ENCODE measurements at places on chromosomes 7 and 10. TPM values are rescaled to one million over a fixed set of nuclear protein-coding genes. Genes with fewer than 3 reads are reported as not detected.

CYP26C1 gene
- total RNA-seq, result 0.10 TPM

PDK4 gene
- total RNA-seq, result 27.8 TPM

NOLC1 gene
- total RNA-seq, result 92.1 TPM

IL6 gene
- total RNA-seq, result 5.0 TPM

PRSS1 gene
- not detected for total RNA-seq

KEL gene
- 1.3 TPM for total RNA-seq

DNA sequence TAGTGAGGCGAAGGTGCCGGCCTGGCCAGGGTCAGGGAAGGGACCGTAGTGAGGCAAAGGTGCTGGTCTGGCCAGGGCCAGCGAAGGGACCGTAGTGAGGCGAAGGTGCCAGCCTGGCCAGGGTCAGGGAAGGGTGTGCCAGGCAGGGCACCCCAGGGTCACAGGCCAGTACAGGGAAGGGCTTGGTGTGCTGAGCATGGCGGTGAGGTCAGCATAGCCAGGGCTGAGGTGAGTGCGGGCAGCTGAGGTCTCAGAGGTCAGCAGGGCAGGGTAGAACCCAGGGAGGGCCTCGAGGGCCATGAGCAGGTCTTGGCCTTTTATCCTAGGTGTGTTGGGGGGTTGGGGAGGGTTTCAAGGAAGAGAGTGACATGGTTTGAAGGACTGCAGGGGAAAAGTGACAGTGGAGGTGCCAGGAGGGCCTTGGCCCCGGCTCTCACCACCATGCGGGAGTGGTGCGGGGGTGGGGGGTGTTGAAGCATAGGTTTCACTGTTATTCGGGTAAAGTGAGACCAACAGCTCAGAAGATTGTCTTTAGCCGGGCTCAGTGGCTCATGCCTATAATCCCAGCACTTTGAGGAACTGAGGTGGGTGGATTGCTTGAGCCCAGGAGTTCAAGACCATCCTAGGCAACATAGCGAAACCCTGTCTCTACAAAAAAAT lies 93.3 kb downstream of the CHST15 start:
- no peak for DNase-seq

DNA sequence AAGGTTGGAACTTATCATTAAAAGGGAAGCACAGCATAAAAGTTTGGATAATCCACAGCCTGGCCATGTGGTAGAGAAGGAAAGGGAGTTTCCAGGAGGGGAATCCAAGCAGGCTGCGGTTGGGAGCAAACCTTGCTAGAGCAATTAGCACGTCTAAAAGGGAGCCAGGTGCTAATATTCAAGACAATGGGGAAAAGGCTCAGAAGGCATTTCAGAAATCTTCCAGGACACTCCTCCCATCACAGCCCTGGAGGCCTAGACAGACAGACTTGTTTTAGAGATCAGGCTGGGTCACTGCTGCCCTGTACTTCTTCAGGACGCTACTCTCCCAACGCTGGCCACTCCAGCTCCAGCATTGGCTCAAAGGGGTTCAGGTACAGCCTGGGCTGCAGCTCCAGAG lies 96.2 kb upstream of the KAT6B start:
- no peak for DNase-seq

DNA sequence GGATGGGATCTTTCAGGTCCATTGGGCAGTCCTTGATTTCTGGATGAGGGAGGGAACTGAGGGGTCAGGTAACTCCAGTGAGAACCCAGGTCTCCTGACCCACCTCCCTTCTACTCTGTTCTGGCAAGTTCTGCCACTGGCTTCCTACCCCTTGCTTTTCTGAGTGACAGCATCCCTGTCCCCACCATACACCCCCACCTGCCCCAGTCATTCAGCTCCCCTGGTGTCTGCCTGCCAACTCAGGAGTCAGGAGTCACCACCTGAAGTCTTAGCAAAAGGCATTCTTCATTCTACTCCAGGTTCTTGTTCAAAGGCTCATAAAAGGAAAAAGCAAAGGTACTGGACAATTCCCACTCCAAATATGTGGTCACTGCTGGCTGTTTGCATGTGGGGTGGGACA lies 26.6 kb downstream of the CDHR3 start:
- DNase-seq, result no peak

GRCh38 chr10:59222788-59223187 lies 46.3 kb downstream of the PHYHIPL start:
- DNase-seq, result no peak

SP8 gene
- not detected for total RNA-seq

CHST15 gene
- 15.7 TPM for total RNA-seq

GDF10 gene
- total RNA-seq, result 1.5 TPM

DNA sequence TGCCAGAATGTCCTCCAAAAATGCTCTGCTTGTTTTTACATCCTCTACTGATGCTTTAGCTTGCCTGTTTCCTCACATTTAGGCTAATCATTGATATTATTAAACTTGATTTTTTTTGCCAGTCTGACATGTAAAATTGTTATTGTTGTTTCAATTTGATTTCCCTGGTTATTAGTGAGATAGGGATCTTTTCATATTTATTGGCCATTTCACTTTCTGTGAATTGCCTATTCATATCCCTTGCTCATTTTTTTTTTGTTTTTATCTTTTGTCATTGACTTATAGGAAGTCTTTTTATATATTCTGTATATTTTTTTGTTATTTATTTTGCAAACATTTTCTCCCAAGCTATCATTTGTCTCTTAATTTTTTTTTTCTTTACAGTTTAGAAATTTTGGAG lies 13.2 kb downstream of the FAM221A start:
- no peak for DNase-seq

GRCh38 chr10:47329855-47330254 lies 7.6 kb downstream of the GDF2 start:
- no peak for DNase-seq

GTF2IRD2 gene
- 45.5 TPM for total RNA-seq

GRCh38 chr7:111593343-111593742 lies 31.1 kb upstream of the IMMP2L start:
- no peak for DNase-seq

GRCh38 chr7:94525923-94526322 lies 16.3 kb downstream of the CASD1 start:
- DNase-seq, result no peak

TRPV5 gene
- not detected for total RNA-seq

GRCh38 chr7:55548295-55548731 lies 24.0 kb downstream of the VOPP1 start:
- DNase-seq, result no peak

- no peak for DNase-seq
These were observed 38.0 kb upstream of the SPOCK2 start for GRCh38 chr10:72126184-72126871.

SYCE1 gene
- 0.34 TPM for total RNA-seq

DNA sequence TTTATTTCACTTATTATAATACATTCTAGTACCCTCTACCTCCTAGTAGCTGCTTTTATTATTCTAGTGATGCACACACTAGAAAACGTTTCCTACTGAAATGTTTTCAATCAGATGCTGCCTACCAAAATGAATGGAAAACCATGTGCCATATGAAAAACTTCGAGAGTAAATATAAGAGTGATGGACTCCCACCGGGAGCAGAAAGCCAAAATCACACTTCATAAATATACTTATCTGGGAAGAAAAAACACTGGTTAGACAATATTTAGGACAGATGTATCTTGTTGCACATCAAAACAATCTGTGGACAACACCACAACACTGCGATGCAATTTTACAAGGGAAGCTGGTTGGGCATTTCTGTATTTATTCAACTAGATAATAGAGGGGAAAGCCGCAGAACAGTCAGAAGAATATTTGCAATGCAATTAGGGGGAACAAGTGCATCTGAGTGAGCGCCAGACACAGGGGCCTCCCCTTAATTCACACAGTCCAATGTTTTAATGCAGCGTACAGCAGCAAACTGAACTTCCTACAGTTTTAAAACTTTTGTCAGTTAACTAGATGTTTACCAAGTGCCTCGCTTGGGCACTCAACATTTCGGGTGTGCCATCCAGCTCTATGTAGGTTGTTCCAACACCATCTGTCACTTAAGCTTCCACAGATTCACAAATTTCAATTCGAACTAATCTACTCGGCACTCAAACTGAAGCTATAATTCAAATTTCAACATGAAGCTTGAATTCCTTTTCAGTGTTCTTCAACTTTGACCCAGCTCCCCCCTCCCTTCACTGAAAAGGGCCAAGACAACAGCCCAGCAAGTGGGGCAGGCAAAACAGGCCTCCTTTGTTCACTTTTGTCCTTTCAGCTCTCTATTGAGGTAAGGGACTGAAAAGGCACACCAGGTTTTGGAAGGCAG lies 7.4 kb downstream of the NRCAM start:
- no peak for DNase-seq

LRRC72 gene
- not detected for total RNA-seq

DNA sequence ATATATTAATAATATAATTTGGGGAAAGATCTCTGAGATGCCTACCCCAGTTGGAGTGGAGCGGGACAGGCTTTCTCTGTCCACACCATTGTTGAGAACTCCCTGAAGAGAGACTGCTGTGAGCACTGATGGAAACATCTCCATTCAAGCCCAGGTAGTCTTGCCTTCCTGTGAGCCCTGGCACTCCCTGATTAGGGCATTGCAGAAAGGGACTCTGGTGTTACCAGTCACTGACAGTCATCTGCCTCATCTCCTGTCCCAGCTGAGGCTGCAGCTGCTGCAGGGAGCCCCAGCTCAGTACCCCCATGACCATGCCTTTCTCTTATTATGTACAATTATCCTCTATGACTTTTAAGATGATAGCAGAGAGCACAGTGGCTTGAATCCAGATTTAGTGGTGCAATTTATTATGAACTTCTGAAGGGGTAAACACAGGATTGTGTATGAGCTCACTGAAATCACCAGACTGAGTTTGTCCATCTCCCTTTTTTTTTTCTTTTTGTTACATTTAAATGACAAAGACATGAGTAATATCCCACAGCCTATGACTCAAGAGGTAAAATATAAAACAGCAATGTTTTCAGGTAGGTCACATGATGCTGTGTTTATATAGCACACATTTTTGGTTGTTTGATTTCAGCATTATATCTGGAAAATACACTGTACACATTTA lies 236.9 kb downstream of the SLC25A13 start:
- no peak for DNase-seq

GARIN1A gene
- total RNA-seq, result 6.4 TPM

ITGA8 gene
- 58.6 TPM for total RNA-seq

GRCh38 chr10:58531084-58531695 lies 18.5 kb downstream of the BICC1 start:
- peak; percentile 46 for DNase-seq

CYTH3 gene
- total RNA-seq, result 14.9 TPM

GRCh38 chr10:104059364-104059763 lies 26.3 kb downstream of the COL17A1 start:
- DNase-seq, result no peak

GRCh38 chr10:71197955-71198354 lies 14.4 kb upstream of the UNC5B start:
- no peak for DNase-seq

DNA sequence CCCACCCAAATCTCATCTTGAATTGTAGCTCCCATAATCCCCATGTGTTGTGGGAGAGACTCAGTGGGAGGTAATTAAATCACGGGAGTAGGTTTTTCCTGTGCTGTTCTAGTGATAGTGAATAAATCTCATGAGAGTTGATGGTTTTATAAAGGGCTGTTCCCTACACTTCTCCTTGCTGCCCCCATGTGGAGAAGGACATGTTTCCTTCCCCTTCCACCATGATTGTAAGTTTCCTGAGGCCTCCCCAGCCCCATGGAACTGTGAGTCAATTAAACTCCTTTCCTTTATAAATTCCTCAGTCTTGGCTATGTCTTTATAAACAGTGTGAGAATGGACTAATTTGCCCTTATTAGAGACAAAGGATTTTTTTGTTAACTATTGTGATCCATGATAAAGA lies 48.5 kb upstream of the MKX start:
- no peak for DNase-seq

- peak; percentile 92 for DNase-seq
These were observed at the start of gene CADPS2 for GRCh38 chr7:122886357-122887081. Gene CADPS2 (minus strand): TSS chr7:122886460. CDS start chr7:122886337, 123 bp downstream.

- DNase-seq, result no peak
These were observed 78.9 kb downstream of the CACNA2D1 start for GRCh38 chr7:82364671-82365070.

GRCh38 chr7:48637382-48637781 lies 287.0 kb upstream of the CDC14C start:
- no peak for DNase-seq

ASZ1 gene
- total RNA-seq, result not detected
